ENCODE measurements at places on chromosomes 5 and 9.

DNA sequence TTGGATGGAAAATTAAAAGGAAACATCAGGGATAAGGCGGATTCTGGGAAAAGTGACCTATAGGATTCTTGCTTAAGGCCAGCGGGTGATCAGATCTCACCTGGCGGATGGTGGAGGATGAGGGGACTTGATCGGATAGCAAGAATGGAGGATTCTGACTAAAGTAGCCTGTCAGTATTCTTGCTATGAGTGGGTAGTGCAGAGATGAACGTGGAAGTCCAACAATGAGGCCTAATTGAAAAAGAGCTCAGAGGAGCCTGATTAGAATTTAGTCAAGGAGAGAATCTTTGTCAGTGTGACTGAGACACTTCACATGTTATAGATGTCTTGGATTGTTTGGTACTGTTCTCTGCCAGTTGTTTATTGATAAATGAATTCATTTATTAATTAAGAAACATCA lies 24.9 kb downstream of the CAST start:
- no peak for DNase-seq

GRCh38 chr5:66207800-66208561 lies 63.9 kb downstream of the SREK1 start:
- no peak for DNase-seq

GRCh38 chr5:119743927-119744326 lies 114.6 kb downstream of the FAM170A start:
- DNase-seq = no peak

- DNase-seq = no peak
These were observed 33.6 kb upstream of the IER5L start for GRCh38 chr9:129211686-129212085.

DNA sequence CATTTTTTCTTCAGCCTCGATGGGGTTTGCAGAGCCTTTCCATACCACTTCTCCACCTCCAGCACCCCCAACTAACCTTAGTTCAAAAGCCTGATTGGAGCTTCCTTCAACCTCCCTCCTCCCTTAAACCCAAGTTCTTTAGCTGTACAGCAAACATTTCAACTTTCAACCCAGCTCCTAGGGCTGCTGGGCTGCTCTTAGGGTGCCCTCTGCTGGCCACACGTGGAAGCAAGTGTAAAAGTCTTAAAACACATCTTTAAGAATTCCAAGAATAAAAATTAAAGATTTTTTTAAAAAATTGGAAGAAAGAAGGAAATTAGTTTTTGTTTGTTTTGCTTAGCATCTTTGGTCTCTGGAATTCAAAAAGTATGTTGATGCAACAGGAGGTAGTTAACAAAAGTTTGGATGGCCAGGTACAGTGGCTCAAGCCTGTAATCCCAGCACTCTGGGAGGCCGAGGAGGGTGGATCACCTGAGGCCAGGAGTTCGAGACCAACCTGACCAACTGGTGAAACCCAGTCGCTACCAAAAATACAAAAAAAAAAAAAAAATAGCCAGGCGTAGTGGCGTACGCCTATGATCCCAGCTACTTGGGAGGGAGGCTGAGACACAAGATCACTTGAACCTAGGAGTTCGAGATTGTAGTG lies 15.5 kb upstream of the HSD17B3 start:
- peak; percentile 32 for DNase-seq

DNA sequence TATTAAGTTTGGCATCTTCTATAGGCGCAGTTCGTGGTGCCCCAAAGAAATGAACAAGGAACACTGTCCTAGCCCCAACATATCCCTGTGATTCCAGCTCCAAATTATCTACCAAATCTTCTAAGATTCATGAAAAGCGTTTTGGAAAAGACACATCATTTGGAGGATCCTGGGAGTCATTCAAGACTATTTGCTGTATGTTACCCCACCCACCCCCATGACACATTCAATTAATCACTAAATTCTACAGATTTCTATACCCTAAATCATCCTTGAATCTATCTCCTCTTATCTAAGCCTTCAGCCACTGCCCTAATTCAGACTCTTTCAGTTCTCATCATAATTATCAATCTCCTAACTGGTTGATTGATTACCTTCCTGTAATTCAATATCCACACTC lies 5.5 kb upstream of the RUSC2 start:
- no peak for DNase-seq

- no peak for DNase-seq
These were observed 12.5 kb upstream of the LHX2 start for GRCh38 chr9:123998970-123999621.

- no peak for DNase-seq
These were observed 152.6 kb downstream of the RGS3 start for GRCh38 chr9:113616116-113616515.

GRCh38 chr9:138024831-138025291 lies 147.3 kb downstream of the CACNA1B start:
- no peak for DNase-seq

DNA sequence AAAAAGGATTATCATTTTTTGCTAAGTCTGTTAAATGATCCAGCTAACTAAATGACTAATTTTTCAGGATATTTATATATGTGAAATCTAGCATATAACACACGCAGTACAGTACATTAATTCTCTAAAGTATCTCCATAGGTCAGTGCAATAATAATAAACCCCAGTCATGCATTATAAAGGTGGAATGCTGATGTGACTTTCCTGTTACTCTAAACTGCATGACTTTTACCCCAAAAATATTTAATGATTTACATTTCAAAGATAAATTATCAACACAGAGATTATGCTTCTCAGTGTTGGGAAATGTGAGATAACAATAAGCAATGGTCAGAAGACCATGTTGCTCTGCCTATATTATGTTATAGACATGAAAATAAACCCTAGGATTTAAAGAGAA lies 34.1 kb upstream of the PAM start:
- DNase-seq = no peak

GRCh38 chr9:113228130-113228665 lies 6.9 kb downstream of the SLC31A1 start:
- DNase-seq = no peak

GRCh38 chr5:4023091-4023752 lies 427.6 kb downstream of the IRX1 start:
- DNase-seq = no peak

GRCh38 chr5:15009420-15009819 lies 137.8 kb upstream of the ANKH start:
- no peak for DNase-seq

DNA sequence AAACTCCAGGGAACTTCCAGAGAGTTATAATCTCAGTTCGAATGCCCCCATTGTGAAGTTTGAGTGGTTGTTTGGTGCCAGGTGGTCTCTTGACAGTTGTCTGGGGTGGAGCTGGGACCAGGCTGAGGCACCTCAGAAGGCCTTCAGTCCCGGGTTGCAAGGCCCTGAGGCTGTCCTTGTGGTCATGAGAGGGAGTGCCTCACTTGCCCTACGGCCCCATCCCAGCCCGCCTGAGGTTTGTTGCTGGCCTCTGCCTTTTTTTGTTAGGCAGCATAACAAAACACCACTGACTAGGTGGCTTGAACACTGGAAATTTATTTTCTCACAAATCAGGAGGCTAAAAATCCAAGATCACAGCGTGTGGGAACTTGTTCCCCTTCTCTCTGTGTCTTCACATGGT lies 73.0 kb upstream of the PAPPA start:
- DNase-seq = no peak

- DNase-seq = peak; percentile 67
These were observed 915 bp downstream of the ZFAND5 start for GRCh38 chr9:72363908-72364678.

- no peak for DNase-seq
These were observed 39.5 kb downstream of the ERGIC1 start for GRCh38 chr5:172873513-172873912.

GRCh38 chr9:72407114-72407513 lies 42.1 kb upstream of the ZFAND5 start:
- DNase-seq = no peak

DNA sequence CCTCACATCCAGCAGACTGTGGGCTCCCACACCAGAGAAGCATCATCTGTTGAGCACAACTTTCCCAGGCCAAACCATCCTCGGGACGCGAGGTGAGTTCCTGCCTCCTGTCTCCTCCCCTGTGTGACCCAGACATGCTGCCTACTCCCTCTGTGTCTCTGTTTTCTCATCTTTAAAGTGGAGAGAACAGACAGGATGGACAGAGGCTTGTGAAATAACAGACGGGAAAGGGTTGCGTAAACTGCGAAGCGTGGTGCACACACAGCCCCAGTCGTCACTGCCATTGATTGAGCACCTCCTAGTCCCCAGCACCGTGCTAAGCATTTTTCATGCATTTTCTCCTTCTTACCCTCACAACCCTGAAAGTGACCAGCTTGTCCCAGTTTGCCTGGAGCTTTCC lies 52.1 kb upstream of the LMX1B start:
- DNase-seq = no peak

DNA sequence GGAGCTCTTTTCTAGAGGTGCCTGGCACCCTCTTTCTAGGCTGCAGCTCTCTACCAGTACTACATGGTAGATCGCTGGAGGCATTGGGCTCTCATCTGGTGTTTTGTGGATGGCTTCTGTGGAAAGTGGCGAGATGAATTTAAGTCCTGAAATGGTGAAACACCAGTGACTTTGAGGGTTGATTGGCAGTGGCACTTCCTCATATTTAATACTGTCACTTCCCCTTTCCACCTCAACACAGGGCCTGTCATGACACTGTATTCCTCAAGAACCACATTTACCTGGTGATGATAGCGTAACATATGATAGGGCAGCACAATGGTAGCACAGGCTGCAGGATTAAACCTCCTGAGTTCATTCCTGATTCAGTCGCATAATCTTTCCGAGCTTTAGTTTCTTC lies 132.1 kb downstream of the KDM4C start:
- DNase-seq = no peak

DNA sequence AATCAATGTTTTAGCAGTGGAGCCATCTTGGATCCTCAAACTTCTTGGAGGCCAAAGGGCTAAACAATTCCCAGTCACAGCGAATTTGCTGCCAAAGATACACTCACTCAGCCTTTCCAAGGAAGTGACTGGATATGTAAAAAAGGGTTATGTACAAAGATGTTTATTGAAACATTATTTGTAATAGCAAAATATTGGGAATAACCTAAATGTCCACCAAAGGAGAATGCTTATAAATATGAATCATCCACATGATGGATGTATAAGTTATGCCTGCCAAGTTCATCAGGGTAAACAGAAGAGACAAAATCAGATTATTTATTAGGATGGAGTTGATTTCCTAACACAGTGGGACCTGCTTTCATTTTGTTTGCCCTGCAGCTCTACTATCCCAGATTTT lies 145.2 kb upstream of the ABCA1 start:
- DNase-seq = no peak

GRCh38 chr9:14412775-14413174 lies 98.8 kb upstream of the NFIB start:
- DNase-seq = no peak

DNA sequence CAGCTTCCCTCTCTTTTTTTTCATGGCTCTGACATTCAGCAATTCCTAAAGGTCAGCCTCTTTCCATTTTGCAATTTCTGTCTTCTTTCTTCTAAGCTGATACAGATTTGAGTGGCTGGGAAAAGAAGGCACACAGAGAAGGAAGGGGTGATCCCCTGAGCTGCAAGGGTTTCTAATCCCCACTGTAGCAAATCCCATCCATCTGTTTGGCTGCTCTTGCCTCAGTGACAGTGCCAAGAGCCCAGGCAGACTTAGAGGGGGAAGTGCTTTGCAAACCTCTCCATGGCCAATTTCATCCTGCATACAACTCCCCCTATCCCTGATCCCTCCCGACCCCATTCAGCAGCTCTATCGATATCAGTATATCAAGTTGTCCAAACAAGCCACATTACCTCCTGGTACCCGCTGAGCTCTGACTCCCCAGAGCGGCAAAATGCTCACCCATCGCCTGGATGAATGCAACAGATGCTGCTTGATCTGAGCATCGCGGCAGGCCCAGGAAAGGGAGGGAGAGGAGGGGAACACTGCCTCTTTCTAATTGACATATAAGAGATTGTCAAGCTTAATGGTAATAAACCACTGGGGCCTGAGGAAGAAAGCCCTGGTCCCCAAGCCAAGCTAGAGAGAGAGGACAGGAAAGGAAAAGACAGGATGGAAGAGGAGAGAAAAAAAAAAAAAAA lies 268.9 kb downstream of the ASTN2 start:
- no peak for DNase-seq

GRCh38 chr5:124462751-124463150 lies 283.7 kb downstream of the ZNF608 start:
- DNase-seq = no peak

DNA sequence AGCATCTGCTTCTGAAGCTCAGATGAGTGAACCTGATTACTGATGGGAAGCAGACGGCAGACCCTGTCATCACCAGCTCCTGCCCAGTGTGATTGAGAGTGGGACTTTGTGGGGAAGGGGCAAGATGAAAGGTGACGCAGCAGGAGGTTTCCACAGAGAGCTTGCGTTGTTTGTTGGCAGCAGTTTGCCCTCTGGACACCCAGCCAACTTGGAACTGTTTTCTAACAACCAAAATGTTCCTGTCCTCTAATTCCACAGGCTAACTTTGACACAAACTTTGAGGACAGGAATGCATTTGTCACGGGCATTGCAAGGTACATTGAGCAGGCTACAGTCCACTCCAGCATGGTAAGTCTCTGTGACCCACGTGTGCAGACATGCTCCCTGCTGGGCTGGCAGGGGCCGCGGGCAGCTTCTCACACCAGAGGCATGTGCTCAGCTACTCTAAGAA lies 20.9 kb downstream of the CYFIP2 start:
- DNase-seq = no peak

GRCh38 chr9:136741883-136742571 lies 713 bp downstream of the LCN10 start:
- no peak for DNase-seq

DNA sequence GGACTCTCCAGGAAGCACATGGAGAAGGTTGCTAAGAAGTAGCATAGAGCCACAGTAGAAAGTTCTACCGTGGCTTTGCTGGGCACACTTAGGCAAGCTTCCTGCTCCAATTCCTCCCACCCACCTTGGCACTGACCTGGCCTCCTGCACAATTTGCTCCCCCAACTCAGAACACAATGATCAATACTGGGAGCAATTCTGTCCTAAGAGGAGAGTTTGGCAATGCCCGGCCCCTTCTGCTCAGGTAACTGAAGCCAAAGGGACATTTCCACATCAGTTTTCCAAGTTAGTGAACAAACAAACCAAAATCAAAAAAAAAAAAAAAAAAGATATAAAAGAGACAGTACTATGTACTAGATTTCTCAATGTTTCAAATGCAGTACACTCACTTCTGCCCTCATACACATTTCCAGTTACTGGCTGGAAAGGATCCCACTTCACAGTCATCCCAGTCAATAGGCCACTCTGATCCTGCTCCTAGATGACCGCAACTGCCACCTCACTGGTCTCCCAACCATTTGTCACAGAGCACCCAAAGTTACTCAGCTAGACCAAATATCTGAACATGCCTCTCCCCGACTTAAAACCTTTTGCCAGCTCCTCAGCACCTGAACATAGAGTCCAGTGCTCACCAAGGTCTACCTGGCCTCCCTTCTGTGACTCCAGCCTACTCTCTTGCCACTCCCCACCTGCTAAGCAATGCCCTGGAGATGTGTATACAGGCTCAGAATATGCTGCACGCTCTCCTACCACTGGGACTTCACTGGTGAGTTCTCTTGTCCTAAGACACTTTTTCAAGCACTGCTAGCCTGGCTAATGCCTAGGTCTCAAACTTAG lies 21.3 kb downstream of the ABCA1 start:
- DNase-seq = no peak

GRCh38 chr5:16350816-16351215 lies 114.8 kb downstream of the ZNF622 start:
- no peak for DNase-seq

GRCh38 chr9:13267743-13268142 lies 11.7 kb downstream of the MPDZ start:
- no peak for DNase-seq

- no peak for DNase-seq
These were observed 287.1 kb downstream of the KCNN2 start for GRCh38 chr5:114648940-114649339.

- DNase-seq = no peak
These were observed 5.3 kb upstream of the BARHL1 start for GRCh38 chr9:132577119-132577518.
